ENCODE measurements at places on chromosomes 4 and X.

GRCh38 chr4:141501931-141502330 lies 134.5 kb upstream of the IL15 start:
- DNase-seq, result peak; percentile 54

DNA sequence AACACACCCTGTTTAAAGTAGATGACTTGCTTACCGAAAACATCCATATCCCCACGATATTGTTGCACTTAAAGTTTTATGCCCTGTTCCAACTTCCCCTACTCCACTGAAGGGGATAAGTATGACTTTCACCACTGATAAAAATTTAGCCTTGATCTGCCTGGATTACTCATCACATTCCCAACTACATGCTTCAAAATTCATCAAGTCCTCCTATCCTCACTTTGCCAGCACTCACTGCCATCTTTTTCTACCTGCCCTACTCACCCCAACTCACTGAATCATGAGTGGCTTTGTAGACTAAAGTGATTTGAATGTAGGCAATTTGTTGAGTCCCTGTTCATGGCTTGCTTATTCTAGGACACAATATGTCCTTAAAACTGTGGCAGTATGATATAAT lies 12.2 kb upstream of the GPRIN3 start:
- no peak for DNase-seq

DNA sequence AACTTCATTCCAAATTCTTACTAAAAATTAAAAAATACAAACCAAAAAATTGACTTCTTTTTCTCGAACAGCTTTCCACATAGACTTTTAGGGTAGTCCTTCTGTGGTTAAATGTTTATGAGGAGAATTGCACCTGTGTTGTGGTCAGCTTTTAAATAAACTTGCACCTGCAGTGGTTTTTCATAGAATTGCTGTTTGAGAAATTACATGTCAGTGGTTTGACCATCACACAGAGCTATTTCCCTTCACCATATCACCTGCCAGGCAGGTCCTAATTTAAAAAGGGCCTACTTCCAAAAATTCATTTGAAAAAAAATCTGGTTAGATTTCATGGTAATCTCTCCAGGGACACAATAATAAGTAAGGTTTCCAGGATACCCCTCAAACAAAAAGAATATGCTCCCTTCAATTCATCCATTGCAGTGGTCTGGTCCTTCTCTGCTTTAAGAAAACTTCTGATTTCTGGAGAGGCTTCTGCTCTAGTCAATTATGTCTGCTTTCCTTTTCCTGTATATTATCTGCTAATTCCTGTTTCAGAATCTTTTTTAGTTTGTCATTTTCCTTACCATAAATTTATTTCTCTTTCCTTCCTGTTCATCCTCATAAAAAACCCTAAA lies 9.8 kb upstream of the UTP3 start:
- DNase-seq, result no peak

- no peak for DNase-seq
Measured at GRCh38 chrX:33465137-33465536, 253.8 kb upstream of the DMD start.

DNA sequence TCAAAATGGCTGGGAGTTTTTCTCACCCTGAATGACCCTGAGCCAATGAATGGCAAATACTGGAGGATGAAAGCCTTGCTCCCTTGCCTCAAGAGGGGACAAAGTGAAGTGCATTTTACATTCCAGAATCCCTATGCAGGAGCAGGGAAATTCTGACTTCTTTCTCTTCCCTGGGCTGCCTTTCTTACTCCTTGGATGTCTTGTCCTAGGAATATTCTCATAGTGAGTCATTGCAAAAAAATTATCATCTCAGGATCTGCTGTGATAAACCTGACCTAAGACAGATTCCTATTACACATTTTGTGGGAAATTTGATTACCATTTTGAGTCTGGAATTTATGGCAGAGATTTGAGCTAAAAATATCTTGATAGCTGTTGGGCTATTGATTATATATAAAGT lies 199.9 kb downstream of the TMA16 start:
- DNase-seq, result no peak

All from AG10803 (cell line).